Adipocyte (in vitro differentiated cells): ENCODE measurements at places on chromosomes 16 and 17.

GRCh38 chr16:88288303-88288702 lies 94.5 kb upstream of the ZNF469 start:
- no peak for DNase-seq

- DNase-seq = peak; percentile 73
Observed at GRCh38 chr16:397135-397661, at the start of gene NME4. Gene NME4, plus strand, starts transcription at chr16:397199. Its CDS starts 24 bp downstream, at chr16:397223.

DNA sequence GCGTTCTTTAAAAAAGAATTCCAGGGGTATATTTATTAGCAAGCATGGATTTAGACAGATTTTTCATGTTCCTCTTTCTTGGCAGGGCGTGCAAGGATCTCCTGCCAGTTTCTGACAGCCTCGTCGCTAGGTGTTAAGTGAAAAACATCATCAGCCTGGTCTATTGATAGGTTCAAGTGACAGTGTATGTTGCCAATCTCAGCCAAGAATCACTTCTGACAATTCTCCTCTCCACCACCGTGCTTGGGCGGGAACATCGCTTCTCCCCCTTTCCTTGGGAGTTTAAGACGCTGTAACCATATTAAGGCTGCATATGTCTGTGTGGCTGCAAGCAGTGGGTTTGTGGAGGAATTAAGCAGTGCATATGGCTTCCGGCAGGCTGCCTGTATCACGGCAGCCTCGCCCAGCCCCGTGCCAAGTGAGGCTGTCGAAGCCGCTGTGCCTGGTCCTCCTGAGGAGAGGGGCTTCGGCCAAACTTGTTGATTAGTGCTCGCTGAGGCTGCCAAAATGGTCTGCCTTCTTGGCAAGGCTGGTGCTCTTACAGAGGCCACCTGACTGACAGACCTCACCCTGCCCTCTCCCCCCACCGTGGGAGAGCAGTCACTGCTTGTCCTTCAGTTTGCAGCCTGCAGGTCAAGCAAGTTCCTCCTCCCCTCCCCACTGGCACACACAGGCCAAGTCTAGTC lies 132.2 kb upstream of the MPHOSPH6 start:
- DNase-seq = no peak

GRCh38 chr17:81194941-81195901 lies 27.5 kb downstream of the CEP131 start:
- DNase-seq = no peak

- no peak for DNase-seq
Observed at GRCh38 chr16:2385190-2385836, 43.9 kb upstream of the CCNF start.

DNA sequence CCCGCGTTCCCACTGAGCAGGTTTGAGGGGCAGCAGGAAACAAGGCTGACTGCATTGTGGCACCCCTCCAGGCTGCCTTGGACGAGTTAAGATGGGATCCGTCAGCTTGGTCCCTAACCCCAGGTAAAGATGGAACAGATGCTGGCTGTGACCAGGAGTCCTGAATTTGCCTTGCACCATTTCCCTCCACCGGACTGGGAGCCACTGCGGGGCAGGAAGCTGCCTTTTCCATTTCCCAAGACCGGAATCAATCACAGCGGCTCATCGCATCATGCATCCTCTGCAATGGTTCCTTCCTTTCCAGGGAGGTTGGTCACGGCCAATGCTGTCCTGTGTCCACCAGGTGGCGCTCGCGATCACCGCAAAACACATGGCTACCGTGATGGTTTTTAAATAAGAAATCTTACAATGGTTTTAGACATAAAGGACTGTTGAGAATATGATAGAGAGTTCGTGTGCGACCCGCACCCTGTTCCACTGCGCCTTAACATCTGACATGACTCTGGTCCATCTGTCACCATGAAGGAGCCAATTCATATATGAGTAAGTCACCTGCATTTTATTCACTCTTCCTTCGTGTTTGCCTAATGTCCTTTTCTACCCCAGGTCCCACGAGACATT lies 6.8 kb upstream of the MEAK7 start:
- DNase-seq = peak; percentile 92

- no peak for DNase-seq
Observed at GRCh38 chr17:17243163-17243562, 6.2 kb upstream of the FLCN start.

- DNase-seq = no peak
Observed at GRCh38 chr17:74573169-74573568, 5.9 kb upstream of the CD300H start.

DNA sequence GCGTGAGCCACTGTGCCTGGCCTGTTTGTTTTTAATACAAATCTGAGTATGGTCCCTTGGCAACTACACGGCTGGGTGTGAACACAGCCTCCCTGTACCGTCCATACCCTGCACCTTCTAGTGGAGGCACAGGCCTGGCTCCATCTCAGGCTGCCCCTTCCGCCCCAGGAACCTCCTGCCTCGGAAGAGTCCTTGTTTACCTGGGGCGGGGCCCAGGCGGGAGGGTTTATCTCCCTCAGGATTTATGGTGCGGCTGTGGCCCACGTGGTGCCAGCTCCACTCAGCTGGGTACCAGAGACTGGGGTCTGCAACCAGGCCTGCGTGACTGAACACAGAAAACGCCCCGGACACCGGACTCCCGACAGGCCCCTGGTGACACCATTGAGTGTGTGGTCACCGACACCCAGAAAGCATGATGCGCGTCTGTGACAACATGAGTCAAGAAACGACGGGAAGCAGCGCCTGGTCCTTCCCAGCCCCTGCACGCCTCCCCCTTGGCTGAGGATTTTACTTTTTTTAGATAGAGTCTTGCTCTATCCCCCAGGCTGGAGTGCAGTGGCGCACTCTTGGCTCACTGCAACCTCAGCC lies 19.0 kb downstream of the UNKL start:
- DNase-seq = no peak

DNA sequence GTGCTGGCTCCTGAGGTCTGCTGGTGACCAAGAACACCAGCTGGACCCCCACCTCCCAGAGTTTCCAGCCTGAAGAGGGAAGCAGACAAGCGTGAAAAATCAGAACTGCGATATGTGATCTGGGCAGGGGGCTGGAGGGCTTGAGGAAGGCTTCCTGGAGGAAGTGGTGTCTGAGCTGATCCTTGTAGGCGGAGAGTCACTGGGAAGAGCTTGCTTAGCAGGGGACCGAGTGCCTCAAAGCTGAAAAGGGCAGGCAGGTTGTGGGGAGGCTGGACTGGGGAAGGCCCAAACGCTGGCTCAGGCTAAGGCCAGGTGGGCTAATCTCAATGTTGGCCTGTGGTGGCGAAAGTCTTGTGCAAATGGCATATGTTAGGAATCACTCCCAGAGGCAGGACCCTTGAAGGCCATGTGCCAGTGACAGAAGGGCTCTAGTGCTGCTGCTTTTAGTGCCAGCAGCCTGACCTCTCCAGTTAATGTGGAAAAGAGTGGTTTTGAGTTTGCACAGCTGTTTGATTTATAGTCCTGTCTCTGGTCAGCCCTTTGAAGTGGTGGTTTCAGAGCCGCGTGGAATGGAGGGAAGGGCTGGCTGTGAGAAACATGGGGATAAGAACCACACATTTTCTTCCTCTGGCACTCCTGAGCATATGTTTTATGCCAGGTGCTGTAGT lies 85.3 kb upstream of the LGALS9 start:
- DNase-seq = no peak

GRCh38 chr16:67720236-67720635 lies 1.1 kb upstream of the GFOD2 start:
- no peak for DNase-seq

- no peak for DNase-seq
Observed at GRCh38 chr17:17201907-17202306, 4.2 kb downstream of the PLD6 start.

DNA sequence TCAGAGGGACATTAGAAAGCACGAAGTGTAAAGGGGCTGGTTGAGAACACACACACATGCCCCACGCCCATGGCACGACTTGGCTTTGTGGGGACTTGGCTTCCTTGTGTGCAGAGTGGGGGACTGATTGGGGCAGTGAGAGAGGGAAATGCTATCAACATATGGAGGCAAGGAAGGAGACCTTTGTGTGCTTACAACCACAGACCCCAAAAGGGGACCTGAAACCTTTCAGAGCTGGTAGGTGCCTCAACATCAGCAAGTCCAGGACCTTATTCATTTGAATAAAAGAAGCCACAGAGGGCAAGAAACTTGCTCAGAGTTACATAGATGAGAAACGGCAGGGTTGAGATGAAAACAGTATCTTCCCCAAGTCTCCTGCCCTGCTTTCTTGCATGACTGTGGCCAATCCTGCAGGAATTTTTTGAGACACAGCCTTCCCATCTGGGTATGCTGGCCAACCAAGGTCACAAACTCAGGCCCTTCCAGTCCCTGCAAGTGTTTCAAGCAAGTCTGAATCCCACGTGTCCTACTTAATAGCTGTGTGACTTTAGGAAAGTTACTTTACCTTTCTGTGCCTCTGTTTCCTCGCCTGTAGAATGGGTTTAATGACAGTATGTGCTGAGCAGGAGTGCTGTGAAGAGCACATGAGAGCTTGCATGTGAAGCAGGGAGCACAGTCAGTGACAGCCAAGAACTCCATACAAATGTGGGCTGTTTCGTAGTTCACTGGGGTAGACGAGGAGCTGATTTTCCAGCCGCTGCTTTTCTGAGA lies 26.2 kb downstream of the C16orf78 start:
- no peak for DNase-seq

DNA sequence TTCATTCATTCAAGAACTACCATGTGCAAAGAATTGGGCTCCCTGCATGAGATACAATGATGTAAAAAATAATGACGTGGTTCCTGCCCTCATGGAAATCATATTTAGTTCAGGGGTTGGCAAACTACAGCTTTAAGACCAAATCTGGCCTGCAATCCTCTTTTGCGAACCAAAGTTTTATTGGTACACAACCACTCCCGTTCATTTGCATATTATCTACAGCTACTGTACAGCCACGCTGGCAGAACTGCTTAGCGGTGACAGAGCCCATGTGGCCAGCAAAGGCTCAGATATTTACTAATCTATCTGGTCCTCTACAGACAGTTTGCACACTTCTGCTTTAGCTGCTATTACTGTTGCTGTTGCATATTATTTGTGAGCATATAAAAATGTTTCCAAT lies 167.7 kb downstream of the XYLT1 start:
- no peak for DNase-seq

GRCh38 chr17:82750241-82750908 lies 1.5 kb upstream of the TBCD start:
- DNase-seq = no peak

DNA sequence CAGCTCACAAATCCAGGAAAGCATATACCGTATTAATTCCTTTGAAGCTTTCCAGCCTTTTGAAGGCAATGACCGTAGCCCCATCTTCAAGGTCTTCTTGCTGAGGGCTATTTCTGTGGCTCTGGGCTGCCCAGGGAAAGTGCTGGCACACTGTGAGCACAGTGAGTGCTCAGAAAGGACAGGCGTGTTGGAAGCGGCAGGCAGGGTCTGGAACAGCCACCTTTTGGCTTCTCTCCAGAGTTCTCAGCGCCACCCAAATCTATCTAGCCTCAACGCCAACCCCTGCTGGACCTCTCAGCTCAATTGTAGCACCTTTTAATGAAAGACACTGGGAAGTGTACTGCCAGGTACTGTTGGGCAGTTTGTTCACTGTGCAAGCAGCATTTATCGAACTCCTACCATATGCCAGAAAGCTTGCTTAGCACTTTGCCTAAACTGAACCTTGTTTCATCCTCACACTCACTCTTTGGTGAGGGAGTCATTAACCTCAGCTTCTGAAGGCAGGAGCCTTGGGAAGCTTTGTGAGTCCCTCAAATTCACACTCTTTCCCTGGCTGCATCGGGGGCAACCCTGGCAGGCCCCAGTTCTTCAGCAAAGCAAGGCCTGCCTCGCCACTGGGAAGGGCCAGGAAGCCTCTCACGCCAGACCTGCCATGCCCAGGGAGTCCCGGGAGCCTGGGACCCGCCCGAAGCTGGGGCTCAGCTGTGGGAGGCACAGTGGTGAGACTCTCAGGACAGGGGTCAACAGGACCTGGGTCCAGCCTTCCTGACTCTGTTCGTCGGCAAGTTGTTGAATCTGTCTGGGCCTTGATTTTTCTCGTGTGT lies 13.5 kb upstream of the CIBAR2 start:
- no peak for DNase-seq

- DNase-seq = peak; percentile 88
Observed at GRCh38 chr16:29806099-29806579, at the start of gene MAZ. Gene MAZ, plus strand, starts transcription at chr16:29806529. Its CDS starts 173 bp downstream, at chr16:29806702.

- DNase-seq = no peak
Observed at GRCh38 chr17:72571813-72572396, 451.1 kb downstream of the SOX9 start.

- no peak for DNase-seq
Observed at GRCh38 chr16:8795091-8795490, 2.3 kb downstream of the TMEM186 start.

GRCh38 chr17:46818929-46819859 lies 702 bp upstream of the WNT3 start:
- DNase-seq = peak; percentile 32

- peak; percentile 94 for DNase-seq
Observed at GRCh38 chr16:21158208-21159110, at the start of gene LDAF1. Gene LDAF1, plus strand, starts transcription at chr16:21158674. Its CDS starts 2,509 bp downstream, at chr16:21161183.

- no peak for DNase-seq
Observed at GRCh38 chr17:17051380-17051779, 9.1 kb downstream of the MPRIP start.

GRCh38 chr17:30297715-30298114 lies 6.0 kb upstream of the BLMH start:
- DNase-seq = no peak

DNA sequence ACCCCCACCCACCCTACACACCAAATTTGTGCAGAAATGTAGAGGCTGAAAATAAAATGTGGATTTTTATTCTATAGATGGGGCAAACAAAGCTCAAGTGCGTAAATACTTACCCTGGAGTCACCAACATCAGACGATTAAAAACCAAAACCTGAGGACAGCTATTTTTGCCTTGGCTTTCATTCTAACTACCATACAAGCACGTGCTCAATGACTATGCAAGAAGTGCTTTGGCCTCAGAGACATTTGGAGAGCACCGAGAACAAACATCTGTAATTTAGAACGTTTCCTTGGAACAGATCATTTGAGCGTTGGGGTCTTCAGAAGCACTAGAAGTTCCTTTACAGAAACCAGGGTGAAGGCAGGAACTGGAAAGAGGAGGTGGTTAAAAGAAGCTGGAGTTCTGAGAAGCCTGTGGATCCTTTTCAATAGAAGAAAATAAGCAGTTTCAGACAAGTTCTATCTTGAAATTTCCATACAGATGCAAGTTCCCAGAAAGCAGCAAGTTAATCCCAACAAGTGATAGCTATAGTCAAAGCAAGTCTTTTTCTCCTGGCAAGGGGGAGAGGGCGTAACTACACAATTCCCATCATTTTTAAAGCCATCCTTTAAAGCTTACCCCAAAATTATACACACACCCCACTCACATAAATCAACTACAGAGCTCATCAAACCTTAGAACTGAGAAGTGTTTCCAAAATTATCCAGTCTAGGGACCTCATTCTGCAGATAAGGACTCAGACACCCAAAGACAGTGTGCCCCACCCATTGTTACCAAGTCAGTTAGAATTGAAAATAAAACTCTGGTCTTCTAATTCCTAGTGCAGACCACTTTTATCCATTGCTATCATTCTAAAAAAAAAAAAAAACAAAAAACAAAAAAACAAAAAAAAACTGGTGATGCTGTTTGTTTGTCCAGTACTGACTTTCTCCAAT lies 29.6 kb upstream of the CDRT4 start:
- no peak for DNase-seq
